ENCODE measurements at places on chromosomes 12 and 14.

DNA sequence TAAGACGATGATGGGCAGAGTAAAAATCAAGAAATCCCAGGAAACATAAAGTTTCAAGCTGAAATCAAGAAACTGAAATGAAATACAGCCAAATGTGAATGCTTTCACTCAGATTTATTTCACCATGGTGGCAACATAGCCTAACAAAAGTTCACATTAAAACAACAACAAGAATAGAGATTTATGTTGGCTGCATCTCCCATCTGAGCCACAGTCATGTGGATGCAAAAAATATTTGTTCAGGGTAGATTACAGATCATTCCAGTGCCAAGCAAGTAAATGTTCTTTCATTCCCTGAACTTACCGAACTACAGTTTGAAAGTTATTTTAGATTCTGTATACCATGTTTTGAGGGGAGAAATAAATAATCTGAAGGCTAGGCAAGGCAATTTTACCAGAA lies 159.9 kb upstream of the TMTC1 start:
- DNase-seq: no peak

DNA sequence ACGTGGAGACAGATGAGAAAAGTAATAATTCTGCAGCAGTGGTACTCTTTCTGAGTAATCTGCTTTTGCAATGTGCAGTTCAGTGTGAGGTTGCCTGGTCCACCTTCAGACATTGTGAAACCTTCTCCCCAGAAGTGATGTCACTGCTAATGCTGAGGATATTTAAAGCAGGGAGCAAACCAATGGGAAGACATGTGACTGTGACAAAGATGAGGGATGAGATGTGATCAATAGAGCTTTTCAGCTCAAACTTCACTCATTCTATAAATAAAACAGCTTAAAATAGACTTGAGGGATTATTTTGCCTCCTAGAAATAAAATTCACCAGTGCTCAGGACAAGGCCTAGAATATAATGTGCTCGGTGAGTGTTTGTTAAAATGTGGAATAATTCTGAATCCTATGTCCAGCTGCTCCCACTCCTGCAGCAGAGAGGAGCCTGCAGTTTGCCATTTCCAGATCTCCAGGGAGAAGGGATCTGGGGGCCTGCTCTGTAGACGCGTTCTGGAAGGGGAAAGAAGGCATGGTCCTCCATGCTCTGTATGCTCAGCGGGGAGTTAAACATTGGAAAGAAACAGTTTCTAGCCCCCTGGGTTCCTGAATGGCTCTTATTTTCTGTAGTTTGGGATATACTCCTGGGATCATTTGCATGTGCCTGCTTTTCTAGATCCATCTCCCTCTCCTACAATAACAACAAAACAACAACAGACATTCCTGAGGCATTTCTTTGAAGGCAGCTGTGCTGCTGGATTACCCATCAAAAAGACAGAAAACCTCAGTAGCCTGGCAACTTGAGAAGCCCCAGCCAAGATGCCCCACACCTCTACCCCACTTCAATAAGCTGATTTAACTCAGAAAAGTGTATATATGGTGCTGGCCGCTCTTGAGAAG lies 8.9 kb downstream of the SLC7A8 start:
- DNase-seq: no peak

DNA sequence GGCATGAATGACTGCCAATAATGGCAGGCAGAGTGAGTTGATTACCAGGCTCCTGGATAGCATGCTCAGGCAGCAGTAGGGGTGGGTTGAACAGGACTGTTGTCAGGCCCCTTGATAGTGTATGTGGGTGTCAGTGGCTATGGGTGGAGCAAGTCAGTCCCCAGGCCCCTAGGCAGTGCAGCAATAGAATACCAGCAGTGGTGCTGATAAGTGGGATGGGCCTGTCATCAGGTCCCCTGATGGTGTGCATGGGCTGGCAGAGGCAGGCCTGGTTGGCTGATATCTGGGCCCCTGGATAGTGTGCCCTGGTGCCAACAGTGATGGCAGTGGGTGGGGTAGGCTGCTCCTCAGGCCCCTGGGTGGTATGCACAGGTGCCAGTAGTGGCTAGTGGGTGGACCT lies 32.4 kb downstream of the SMCO2 start:
- no peak for DNase-seq

DNA sequence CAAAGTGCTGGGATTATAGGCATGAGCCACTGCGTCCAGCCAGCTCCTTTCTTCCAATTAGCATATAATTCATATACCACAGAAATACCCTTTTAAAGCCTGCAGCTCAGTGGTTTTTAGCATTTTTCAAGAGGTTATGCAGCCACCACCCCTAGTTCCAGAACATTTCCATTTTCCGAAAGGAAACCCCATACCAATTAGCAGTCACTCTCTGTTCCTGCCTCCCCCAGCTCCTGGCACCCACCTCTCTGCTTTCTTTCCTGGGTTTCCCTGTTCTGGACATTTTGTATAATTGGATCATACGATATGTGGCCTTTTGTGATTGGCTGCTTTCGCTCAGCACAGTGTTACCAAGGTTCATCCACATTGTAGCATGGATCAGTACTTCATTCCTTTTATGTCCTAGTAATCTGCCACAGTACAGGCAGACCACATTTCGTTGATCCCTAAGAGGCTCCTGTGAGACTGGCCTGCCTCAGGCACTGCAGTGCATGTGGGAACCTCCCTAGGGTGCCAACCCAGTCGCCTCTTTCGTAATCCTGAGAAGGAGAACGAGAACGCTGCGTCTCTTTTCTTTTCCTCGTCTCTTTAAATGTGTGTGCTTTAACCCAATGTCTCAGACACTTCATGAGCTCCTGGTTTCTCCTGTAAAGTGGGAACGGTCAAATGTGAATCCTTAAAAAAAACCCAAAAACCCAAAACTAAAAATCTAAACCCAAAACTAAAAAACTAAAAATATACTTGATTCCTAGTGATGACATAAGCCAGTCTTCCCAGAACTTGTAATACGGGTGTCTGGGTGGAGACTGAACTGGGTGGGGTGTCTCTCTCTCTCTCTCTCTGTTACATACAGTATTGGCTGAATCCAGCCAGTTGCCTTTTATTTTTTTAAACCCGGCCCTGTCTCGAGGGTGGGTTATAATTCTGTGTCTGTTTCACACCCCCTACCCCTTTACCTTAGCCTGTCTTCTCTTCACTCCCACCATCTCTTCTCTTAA lies 14.7 kb downstream of the AACS start:
- DNase-seq: no peak

GRCh38 chr12:129184127-129184928 lies 331.1 kb downstream of the GLT1D1 start:
- DNase-seq: no peak

GRCh38 chr12:75959506-75959905 lies 72.1 kb downstream of the PHLDA1 start:
- DNase-seq: no peak

DNA sequence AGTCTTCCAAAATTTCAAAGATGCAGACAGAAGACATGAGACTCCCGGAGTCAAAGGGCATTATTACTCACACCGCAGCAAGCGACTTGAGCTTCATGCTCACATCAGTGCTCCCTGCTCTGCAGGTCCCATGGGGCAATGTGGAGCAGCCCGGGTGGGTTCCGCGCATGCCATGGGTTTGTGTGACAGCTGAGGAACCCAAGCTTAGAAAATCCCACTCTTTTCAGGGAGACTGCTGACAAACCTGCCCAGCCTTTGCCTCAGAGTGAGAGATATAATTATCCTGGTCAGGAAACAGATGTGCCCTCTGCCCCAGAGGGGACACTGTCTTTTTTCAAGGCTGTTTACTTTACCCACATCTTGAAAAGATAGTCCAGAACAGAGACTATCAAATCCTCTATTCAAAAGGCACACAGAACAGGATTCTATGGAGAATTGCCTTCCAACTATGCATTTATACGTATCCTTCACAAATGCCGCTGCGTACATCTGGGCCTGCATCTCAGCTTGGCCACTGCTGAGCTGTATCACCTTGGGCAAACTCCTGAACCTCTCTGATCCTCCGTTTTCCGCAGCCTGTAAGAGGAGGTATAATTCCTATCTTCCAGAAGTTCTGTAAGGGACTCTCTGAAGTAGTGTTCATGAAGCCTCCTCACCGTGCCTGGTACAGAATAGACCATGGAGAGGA lies 16.0 kb downstream of the C14orf132 start:
- DNase-seq: peak; percentile 18

GRCh38 chr12:25802143-25802542 lies 156.3 kb upstream of the RASSF8 start:
- DNase-seq: no peak

Data from activated CD8-positive, alpha-beta memory T cell treated with anti-CD3 and anti-CD28 coated beads, Interleukin-2, amount 50 U/mL, for 48 hours (primary cell).